ENCODE measurements at places on chromosomes 2 and 18.

GRCh38 chr2:157152362-157152761 is 105.1 kb upstream of the GALNT5 start:
- DNase-seq = no peak

- DNase-seq = no peak
Observed at GRCh38 chr2:67215214-67216055, 181.7 kb upstream of the ETAA1 start.

GRCh38 chr2:192201116-192201515 is 6.4 kb upstream of the TMEFF2 start:
- DNase-seq = no peak

GRCh38 chr2:202871300-202872141 is at the start of gene ICA1L:
TSS of gene ICA1L (minus strand) at chr2:202871766. CDS start at chr2:202829009, 42,757 bp downstream.
- peak; percentile 25 for DNase-seq

DNA sequence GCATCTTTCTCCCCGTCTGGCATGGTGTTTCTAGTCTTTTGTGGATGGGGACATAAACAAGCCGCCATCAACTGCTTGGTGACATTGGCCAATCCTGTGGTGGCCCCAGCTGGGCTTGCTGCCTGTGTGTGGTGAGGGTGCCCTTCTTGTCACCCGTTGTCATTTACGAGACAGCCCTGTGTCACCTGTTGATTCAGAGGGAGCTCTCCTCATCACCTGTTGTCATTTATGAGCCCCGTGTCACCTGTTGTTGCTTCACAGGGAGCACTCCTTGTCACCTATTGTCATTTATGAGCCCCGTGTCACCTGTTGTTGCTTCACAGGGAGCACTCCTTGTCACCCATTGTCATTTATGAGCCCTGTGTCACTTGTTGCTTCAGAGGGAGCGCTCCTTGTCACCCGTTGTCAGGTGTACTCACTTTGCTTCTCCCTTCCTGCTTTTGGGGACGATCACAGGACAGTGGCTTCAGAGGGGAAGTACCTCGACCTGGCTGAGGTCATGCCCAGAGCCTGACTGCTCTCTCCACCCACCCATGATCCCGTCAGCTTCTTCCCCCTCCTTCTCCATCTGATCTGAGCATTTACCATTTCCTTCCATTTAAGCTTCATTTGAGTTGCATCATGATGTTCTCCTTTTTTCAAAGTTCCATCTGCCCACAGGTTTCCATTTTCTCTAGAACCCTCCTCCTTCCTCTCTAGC is 29.1 kb downstream of the HPCAL1 start:
- DNase-seq = no peak

- no peak for DNase-seq
Observed at GRCh38 chr18:74609535-74609934, 11.9 kb downstream of the ZNF407 start.

DNA sequence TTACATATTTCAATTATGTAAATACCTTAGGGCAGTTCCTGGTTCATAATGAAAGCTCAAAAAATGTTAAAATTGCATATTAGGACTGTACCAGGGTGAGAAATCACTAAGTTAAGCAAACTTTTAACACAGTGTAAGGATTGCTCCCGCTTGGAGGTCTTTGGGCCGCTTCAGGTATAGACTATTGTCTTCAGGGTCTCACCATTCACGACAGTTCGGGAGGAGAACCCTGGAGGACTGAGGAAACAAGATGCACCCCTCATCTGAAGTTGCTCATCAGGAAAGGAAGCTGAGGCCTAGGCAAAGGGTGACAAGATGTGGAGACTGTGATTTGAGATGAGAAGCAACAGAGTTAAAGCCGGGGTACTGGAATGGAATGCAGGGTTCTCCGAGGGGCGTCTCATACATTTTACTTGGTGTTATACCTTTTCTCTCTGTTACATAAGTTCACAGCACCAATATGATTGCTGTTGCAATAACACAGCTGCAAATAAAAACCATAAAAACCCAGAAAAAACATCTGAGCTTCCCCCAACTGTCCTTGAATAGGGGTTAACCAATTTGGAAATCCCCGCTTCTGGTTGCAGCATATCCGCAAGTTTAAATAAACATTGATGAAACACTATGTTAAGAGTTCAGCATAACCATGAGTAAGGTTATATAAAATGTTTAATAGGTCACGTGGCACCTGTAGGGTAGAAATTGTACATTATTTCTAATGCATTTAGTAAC is 40.1 kb downstream of the FBXO48 start:
- DNase-seq = no peak

GRCh38 chr2:144358979-144359541 is 160.9 kb downstream of the ZEB2 start:
- no peak for DNase-seq

DNA sequence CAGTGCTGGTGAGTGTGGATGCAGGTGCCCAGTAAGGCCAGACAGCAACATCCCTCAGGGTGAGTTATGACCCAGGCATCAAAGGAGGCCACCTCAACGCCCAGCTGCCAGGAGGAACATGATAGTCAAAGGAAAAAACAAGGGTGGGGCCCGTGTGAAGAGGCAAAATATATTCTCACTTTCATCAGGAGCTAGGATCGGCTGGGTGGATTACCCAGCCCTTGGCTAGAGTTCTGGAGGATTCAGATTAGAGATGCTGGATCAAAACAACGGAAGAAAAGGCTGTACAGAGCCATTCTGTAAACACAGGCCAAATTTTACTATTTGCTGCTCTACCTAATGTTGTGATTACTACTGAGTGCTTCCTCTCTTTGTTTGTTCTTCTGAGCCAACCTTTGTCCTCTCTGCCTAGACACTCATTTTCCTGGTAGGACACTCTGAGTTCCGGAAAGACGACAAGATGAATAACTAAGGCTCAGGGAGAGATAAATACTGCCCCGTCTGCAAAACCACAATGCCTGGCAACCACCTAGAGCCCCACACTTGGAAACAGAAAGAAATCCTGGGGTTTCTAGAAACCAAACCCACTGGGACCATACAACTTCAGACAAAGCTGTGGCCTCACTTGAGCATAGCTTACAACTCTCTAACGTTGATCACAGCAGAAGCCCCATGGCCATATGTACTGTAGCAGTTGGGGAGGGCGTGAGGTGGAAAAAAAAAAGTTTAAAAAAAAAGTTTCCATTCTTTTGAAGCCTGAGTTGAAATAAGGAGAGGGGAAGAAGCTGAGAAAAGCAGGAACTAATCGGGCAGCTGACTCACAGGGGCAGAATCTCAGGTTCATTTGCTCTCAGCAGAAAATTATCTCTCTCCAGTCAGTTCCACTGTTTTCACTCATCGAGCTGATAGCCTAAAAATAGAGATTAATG is 17.8 kb upstream of the PMAIP1 start:
- DNase-seq = no peak
